ENCODE measurements at places on chromosomes 11 and 22.

GRCh38 chr22:36317658-36318271 lies 64.8 kb downstream of the APOL1 start:
- DNase-seq = no peak

- no peak for DNase-seq
Measured at GRCh38 chr22:20131597-20131858, at the start of gene ZDHHC8. Gene ZDHHC8, plus strand, starts transcription at chr22:20131804. Its CDS starts 144 bp downstream, at chr22:20131948.

DNA sequence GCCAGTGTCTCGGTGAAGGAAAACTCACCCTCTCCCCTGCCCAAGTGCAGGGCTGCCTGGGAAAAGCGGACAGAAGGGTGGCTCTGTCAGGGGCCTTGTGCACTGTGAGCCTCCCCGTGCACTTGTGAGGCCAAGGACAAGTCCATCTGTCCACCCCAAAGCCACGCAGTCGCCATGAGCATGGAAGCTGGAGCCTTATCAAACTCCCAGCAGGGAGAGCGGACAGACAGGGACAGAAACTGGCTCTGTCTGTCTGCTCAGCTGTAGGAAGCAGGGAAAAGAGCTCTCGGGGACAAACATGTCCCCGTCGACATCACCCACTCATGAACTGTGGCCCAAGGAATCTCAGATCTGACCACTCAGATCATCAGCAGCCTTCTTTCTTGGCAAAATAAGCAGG lies 1385.4 kb downstream of the TBC1D22A start:
- DNase-seq = no peak

- no peak for DNase-seq
Measured at GRCh38 chr11:90849312-90849711, 626.5 kb upstream of the CHORDC1 start.

GRCh38 chr11:17760102-17761029 lies 25.8 kb downstream of the KCNC1 start:
- DNase-seq = peak; percentile 72

- no peak for DNase-seq
Measured at GRCh38 chr11:73313652-73314051, 5.6 kb downstream of the ARHGEF17 start.

DNA sequence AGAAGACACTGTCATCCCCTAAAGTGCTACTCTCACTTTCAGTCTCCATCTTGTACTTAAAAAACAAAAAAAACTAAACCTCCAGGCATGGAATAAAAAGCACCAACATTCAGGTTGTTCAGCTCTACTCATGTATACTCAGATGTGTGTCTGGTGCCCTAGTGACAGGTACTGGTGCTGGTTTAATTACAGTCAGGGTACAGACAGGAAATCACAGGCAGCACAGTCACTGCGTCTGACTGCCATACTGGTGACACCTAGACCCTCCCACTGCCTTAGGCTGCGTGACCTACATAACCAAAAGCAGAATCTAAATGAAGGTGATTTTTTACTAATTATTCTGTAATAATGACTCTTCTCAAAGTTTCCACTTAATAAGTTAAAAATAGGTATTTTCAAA lies at the start of gene ARHGAP32:
TSS of gene ARHGAP32 (minus strand) at position 176 of the 400 bp plus-strand sequence. CDS start at position 49, 127 bp downstream.
- no peak for DNase-seq

DNA sequence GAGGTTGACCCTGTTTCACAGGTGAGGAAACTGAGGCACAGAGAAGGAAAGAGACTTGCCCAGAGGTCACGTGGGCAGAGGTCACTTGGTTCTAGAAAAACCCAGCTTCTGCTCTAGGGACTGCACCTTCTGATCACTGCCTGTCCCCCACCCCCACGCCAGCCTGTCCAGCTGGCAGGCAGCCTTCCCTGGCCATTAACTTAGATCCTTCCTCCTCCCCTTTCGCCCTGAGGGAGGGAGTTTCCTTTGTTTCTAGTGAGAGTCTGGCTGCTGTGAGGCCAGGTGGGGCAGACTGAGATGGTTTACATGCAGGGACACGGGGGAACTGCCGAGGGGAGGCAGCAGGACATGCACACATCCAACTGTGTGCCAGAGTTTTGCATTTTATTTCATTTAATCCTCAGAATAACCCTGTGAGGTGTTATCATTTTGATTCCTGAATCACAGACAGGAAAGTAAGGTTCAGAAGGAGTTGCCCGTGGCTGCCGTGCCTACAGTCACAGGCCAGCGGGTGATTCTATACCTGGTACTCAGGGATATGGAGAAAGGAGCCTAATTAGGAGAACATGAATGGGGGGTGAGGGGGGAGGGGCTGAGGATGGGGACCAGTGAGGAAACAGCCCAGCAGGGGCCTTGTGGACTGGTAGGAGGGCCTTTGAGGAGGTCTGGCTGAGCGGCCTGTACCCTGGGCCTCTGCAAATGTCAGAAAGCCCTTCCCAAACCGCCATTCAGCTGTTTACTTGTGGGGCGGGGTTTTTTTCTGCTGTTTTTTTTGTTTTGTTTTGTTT lies 3.4 kb downstream of the FAM83F start:
- DNase-seq = no peak

GRCh38 chr22:20424932-20425565 lies 12.6 kb downstream of the SCARF2 start:
- DNase-seq = no peak

DNA sequence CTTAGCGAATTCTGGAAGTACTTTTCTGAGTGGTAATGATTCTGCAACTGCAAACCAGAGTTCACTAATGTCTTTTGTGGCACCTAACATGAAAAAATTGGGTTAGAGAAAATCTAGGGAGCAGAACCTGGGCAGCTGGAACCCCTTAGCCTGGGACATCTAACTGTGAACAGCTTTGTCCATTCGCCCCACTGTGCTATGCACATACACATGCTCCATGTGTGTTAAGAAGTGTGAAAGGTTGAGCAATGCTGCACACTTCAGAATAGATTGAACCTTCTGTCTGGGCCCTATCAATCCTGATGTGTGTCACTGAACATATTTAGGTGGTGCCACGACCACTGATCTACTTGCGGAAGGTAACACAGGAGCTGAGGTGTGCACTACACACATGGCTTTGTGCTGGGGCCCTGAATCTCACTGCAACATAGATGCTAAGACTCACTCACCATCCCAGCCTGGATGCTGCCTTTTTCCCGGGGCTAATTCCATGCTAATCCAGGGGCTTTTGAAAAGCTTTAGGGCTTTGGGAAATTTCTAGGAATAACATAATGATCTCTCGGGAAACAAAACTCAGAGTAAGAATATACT lies 976.2 kb downstream of the NTM start:
- no peak for DNase-seq

DNA sequence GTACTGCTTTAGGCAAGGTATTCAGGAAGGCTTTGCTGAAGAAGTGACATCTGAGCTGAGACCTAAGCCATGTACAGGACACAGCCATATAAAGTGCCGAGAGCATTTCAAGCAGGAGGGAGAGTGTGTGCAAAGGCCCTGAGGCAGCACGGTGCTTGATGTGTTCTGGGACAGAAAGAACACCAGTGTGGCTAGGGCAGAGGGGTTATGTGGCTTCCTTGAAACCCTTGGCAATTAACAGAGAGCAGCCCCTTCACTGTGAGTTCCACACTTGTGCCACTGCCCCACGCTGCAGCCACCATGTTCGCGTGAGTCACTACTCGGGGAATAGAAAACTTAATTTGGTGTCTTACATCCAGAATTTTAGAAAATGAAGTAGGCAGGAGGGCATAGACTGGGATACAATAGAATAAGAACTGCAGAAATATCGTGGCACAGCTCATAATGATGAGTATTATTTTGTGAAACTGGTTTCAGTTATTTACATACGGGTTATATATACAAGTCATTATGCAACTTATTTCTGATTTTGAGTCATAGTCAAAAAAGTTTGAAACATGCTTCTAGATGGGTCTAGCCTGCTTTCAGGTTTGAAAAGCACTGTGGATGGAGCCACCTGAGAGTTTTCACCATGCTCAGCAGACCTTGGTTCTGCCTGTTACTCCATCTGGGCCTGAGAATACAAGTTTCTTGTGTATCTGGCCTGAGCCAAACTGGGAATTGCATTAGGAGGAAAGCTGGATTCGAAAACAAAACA lies 11.8 kb downstream of the IL10RA start:
- no peak for DNase-seq

DNA sequence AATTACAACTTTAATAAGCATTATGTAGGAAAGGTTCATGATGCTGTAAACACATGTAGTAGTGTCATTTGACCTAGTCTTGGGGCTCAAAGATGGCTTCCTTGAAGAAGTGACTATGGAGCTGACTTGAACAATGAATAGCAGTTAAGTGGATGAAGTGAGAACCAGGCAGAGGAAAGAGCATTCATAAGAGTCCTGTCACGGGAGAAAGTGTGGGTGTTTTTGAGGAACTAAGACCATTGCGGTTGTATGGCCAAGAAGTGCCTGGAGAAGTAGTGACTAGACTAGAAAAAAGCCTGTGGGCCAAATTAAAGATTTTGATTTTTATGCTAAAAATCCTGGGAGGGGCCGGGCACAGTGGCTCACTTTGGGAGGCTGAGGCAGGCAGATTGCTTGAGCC lies 7.2 kb upstream of the IL18BP start:
- DNase-seq = peak; percentile 41

- no peak for DNase-seq
Measured at GRCh38 chr11:2554338-2555207, 109.8 kb downstream of the KCNQ1 start.

- DNase-seq = no peak
Measured at GRCh38 chr22:32226326-32227104, 21.6 kb upstream of the RFPL2 start.

DNA sequence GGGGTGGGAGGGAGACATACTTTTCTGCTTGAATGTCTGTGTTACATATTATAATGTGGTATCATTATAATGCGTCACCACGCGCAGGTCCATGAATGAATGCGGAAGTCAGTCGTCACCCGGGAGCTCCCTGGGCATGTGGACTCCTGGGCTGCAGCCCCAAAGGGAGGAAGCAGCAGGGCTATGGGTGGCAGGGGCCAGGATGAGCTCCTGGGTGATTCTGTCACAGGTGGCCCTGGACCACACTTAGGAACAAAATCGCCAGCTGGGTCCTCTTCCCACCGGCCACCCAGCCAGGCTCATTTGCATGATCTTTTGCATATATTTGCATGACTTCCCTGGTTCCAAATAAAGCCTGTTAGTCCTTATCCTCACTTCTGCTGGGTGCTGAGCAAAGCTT lies 51.2 kb downstream of the KCNJ4 start:
- DNase-seq = no peak

- no peak for DNase-seq
Measured at GRCh38 chr11:122344215-122344614, 228.2 kb upstream of the BLID start.

- DNase-seq = no peak
Measured at GRCh38 chr22:46849101-46849500, 86.7 kb downstream of the TBC1D22A start.

GRCh38 chr11:98710986-98711385 lies 309.8 kb upstream of the CNTN5 start:
- no peak for DNase-seq

DNA sequence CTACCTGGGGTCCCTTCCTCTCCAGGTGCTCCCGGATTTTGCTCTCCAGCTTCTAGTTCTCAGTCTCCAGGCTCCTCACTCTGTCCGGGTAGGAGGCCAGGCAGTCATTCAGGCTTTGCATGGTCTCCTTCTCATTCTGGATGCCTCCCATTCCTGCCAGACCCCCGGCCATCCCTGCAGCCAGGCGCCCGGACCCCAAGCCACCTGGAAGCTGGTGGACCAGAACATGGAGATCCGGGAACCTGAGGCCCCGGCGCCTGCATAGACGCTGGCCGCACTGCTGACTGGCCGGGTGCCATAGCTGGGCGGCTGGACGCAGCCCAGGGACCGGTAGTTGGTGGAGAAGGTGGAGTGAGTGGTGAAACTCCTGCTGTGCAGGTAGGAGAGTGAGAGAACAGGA lies 8.0 kb upstream of the OR52L1 start:
- DNase-seq = no peak

DNA sequence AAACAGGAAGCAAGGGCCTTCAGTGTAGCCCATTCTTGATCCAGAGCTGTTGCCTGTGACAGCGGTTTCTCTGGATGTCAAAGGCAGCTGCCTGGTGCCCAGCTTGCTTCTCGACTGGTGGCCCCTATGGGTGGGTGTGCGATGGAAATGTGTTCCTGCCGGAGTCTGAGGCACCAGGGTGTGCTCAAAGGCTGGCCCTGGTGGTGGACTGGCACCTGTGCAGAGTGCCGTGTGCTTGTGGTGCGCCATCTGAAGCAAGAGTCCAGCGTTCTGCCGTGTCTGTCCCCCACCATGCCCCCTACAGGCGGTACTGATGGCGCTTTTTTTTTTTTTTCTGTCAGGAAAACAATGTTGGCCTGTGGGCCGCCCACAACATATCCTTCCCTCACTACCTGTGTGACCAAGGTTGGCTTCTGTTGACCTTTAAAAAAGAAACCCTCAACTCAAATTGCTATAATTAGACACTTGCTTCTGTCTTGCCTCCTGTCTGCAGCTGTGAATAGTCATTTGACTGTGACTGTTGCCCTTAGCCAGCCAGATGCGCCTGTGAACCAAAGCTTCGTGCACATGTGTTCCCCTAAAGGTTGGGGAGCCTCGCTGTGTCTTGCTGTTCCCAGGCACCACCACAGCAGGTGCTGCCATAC lies 4.7 kb upstream of the RANBP1 start:
- peak; percentile 86 for DNase-seq

GRCh38 chr22:30580896-30581295 lies 6.4 kb upstream of the GAL3ST1 start:
- no peak for DNase-seq

GRCh38 chr11:81237139-81237538 lies 1496.5 kb downstream of the FAM181B start:
- DNase-seq = peak; percentile 65

- DNase-seq = peak; percentile 70
Measured at GRCh38 chr22:22692707-22693530, 48.5 kb downstream of the GGTLC2 start.

GRCh38 chr11:4459500-4459899 lies 10.4 kb downstream of the OR52K2 start:
- DNase-seq = no peak

DNA sequence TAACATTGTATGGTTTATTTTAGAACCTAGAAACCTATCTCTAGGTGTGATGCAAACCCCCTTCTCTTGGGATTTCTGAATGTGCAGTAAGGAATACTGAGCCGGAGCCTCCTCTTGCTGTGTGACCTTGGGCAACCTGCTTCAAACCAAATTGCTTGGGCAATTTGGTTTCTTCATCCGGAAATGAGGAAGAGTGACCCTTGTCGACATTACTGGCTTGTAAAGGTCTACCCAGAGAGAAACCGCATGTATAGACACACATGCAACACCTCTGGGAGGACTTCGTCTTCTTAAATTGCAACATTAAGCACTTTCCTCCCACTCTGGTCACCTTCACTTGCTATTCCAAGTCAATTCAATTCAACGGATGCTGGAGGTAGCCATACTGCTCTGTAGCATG lies 19.6 kb upstream of the TP53I11 start:
- DNase-seq = no peak

GRCh38 chr11:124602193-124602592 lies 9.0 kb upstream of the PANX3 start:
- no peak for DNase-seq

- no peak for DNase-seq
Measured at GRCh38 chr11:46906609-46907041, 11.7 kb downstream of the LRP4 start.

- DNase-seq = no peak
Measured at GRCh38 chr22:30396871-30397655, at the start of gene SEC14L2. Gene SEC14L2, plus strand, starts transcription at chr22:30397018. Its CDS starts 99 bp downstream, at chr22:30397117.

All from NAMALWA (cell line).